Aortic smooth muscle cell (primary cell): ENCODE measurements at places on chromosomes 13 and 19. TPM values are rescaled to one million over a fixed set of nuclear protein-coding genes. Genes with fewer than 3 reads are reported as not detected.

Gene GSX1
- not detected in 2 replicates for total RNA-seq

Gene DENND1C
- not detected in 2 replicates for total RNA-seq

Gene WDR88
- total RNA-seq, result not detected in 2 replicates

Gene MISP
- under 0.01 TPM in 1 of 2 replicates, not detected in the other for total RNA-seq

Gene DMKN
- total RNA-seq, result 0.53 and 2.3 TPM in 2 replicates
